Hematopoietic multipotent progenitor cell (in vitro differentiated cells): ENCODE measurements at places on chromosomes 7 and 10.

- no peak for DNase-seq
These were observed 359.5 kb upstream of the NPSR1 start for GRCh38 chr7:34298492-34299013.

DNA sequence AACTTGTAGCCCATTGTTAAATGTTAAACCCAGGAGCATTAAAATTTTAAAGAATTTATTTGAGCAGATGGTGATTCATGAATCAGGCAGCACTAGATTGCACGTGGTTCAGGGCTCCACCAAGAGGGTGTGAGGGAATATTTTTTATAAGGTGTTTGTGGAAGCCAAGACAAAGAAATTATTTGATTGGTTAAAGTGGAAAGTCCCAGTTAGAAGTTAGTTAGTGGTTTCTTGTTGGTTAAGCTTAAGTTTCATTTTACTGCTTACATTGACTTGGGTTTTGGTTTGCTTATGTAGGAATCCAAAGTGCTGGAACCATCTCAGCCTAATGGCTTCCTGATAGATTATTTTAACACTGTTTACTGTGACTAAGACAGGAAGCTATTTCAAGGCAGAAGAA lies 906.2 kb downstream of the LRMDA start:
- DNase-seq = no peak

GRCh38 chr7:101258243-101258731 lies 13.4 kb upstream of the FIS1 start:
- DNase-seq = no peak

DNA sequence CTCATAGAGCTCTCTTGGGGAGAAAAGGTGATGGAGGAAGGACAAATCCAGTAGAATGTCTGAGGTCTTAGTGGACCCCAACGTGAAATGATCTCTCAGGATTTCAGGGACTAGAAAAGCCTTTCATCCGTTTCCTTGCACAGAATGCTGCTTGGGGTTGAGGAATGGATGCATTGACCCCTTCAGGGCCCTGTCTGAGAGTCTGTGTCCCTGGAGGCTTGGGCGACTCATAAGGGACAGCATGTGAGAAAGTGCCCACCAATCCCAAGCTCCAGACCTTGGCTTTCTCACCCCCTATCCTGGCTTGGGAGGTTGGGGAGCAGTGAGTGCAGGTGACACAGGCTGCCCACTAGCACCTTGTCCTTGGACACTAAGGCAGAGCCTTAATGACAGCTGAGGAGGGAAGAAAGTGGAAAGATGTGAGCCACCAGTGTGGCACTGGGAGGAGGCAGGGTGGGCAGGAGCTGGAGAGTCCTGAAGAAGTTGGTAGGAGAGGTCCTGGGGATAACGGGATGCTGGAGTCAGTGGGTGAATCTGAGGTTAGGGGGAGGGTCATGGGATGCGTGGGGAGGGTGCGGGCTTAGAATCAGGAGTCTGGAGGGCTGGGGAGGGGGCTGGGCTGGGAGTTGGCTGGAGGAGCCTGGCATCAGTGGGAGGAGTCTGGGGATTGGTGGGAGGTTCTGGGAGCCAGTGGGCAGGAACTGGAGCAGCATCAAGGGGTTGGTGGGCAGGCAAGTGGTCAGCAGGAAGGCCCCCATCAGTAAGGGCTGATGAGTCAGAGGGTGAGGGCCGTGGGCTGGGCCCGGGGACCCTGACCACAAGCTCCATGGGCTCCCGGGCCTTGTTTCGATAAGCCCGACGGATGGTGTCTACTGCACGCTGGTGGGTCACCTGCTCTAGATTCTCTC lies 8.6 kb downstream of the LZTS2 start:
- no peak for DNase-seq

GRCh38 chr7:114670676-114671075 lies 251.2 kb upstream of the MDFIC start:
- DNase-seq = no peak
